ENCODE measurements at places on chromosomes 13 and 19.

DNA sequence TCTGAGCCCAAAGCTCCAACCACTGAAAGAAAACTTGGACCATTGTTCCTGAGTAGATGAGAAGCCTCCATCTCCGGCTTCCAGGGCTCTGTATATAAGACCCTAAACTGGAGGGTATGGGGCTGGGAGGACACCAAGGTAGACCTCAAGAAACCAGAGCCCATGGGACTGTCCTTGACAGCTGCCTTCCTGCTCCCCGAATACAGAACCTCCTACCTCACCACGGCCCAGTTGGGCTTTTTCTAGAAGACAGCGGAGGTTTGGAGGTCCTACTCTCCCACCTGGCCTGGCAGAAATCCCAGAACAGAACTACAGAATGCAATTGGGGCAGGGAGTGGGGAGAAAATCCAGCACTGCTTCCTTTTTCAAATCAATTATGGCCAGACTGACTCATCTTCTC is 177.3 kb upstream of the ZNF507 start:
- DNase-seq = no peak

DNA sequence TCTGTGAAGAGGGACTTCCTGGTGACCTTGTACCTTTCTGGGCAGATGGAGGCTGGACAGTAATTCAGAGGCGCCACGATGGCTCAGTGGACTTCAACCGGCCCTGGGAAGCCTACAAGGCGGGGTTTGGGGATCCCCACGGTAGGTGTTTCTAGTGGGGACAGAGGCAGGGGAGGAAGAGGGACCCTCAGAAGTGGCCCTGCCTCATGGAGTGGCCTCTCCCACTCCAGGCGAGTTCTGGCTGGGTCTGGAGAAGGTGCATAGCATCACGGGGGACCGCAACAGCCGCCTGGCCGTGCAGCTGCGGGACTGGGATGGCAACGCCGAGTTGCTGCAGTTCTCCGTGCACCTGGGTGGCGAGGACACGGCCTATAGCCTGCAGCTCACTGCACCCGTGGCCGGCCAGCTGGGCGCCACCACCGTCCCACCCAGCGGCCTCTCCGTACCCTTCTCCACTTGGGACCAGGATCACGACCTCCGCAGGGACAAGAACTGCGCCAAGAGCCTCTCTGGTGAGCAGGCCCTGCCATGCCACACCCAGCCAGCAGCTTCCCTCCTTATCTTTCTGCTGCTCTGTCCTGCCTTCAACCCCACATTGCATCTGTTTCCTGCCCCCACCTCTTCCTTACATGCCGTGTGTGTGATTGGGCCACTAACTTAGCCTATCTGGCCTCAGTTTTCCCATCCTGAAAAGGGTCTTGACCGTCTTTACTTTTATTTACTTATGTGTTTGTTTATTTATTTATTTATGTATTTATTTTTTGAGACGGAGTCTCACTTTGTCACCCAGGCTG is 7.3 kb downstream of the ANGPTL4 start:
- no peak for DNase-seq

- DNase-seq = no peak
Observed at GRCh38 chr19:33552191-33552927, 30.8 kb upstream of the PEPD start.

- no peak for DNase-seq
Observed at GRCh38 chr13:26910754-26911465, 150.3 kb upstream of the GPR12 start.

DNA sequence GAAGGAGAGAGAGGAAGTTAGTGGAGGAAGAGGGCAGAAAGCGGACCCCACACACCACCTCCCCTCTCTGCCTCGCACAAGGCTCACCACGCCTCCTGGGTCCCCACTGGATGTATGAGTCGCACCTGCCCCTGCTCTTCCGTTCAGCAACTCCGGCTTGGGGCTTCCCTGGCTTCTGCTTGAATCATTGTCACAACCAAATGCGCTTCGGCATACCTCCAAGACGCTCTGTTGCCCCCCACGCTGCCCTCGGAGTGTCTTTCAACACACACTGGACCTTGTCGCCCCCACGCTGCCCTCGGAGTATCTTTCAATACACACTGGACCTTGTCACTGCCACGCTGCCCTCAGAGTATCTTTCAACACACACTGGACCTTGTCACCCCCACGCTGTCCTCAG is 247.2 kb downstream of the TEX29 start:
- no peak for DNase-seq

DNA sequence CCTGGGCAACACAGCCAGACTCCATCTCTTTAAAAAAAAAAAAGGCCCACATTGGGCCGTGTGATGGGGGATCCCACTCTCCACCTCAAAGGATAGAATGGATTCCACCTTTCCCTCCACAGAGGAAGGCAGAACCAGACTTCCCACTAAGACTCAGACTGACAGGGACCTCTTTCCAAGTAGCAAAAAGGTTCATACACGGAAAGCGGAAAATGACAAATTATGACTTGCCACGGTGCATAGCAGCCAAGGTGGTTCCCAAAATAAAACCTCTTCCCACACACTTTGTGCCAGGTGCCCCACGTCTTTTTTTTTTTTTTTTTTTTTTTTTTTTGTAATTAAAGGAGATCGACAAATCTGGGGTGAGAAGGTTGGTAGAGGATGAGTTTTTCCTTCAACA is 14.4 kb upstream of the TTYH1 start:
- DNase-seq = no peak

DNA sequence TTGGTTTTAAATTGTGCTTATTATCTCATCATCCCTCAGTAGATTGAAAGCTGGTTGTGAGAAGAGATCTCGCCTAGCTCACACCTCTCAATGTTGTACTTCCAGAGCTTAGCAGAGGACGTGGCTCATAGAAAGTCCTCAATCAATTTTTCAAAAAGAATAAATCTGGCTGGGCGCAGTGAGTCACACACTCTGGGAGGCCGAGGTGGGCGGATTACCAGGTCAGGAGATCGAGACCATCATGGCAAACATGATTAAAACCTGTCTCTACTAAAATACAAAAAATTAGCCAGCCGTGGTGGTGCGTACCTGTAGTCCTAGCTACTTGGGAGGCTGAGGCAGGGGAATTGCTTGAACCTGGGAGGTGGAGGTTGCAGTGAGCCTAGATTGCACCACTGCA is 4.7 kb upstream of the ASF1B start:
- no peak for DNase-seq

- DNase-seq = no peak
Observed at GRCh38 chr19:22286151-22286810, at the start of gene ZNF729. ZNF729 (plus strand) TSS chr19:22286441; CDS start chr19:22286526, 85 bp downstream.

- DNase-seq = no peak
Observed at GRCh38 chr13:79560954-79561353, 80.0 kb downstream of the NDFIP2 start.

- no peak for DNase-seq
Observed at GRCh38 chr19:45645068-45645630, 6.0 kb upstream of the EML2 start.

DNA sequence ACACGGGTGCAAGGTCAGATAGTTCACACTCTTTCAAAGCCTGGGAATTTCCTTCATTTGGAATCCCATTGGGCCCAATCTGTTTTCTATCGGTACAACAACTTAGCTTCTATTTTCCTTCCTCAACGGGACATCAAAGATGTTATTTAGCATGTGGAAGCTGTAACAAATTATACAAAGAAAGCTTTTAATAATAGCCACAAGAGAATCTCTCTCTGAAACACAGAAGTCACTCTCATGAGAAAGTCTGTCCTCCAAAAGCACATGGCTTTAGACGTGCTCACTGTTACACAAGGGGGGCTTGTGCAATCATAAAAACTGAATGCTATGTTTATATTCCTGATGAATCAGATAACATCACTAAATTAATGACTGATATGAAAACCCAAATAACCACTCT is 28.9 kb upstream of the CYSLTR2 start:
- DNase-seq = no peak

GRCh38 chr13:113781571-113781970 is 22.5 kb downstream of the TMEM255B start:
- DNase-seq = no peak

- no peak for DNase-seq
Observed at GRCh38 chr19:21680671-21681070, 86.7 kb downstream of the ZNF100 start.

GRCh38 chr19:30891051-30891450 is 458.2 kb downstream of the TSHZ3 start:
- DNase-seq = no peak

DNA sequence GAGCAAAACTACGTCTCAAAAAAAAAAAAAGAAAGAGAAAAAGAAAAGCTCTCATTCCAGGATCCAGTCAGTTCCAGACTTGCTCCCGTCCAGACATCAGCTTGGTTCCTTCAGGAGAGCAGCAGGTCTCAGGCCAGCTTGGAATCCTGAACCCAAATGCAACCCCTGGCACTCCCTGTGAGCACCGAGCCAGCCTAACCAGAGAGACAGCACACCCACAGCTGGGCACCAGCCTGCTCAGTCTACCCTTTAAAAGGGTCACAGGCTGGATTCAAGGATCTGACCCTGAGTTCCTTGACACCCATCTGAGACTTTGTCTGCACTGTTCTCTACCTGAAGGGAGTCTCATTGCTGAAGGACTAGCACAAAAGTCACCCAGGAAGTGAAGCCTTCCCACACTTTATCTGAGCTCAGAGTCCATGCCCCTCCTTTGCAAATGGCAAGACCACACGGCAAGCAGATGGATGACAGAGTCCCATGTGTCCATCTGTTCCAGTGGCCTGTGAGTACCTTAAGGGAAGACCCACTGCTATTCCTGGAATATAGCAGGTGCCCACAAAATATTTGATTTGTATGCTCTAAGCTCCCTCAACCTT is 1.4 kb downstream of the PEPD start:
- no peak for DNase-seq

DNA sequence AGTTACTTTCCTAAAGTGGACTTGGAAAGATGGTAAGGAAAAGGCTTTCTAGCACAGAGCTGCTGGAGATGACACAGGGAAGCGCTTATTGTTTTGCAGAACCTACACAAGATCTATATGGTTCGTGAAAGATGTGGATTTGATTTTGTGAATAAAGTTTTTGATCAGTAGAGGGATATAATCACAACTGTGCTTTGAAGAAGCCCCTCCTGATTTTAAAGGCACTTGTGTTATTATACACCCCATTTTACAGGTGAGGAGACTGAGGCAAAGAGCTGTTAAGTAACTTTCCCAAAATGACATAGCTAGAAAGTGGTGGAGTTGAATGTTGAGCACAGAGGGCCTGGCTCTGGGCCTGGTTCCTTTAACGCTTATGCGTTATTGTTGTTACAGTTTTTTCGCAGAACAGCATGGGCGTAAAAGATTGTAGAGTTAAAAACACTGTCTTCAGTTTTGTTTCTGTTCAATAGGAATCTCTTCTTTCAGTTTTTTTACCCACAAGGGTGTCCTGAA is 1.4 kb downstream of the TDRD3 start:
- DNase-seq = no peak

DNA sequence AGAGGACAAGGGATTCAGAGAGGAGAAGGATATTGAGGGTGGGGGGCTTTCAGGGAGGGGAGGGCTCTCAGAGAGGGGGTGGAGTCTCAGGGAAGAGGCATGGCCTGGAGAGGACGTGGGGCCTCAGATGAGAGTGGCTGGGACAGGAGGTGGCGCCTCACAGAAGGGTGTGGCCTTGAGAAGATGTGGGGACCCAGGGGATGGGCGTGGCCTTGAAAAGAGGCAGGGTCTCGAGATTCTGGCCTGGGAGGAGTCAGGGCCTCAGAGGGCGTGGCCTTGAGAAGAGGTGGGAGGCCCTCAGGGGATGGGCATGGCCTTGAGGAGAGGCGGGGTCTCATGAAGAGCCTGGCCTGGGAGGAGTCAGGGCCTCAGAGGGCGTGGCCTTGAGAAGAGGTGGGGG is 23.7 kb upstream of the TNFSF14 start:
- DNase-seq = no peak

DNA sequence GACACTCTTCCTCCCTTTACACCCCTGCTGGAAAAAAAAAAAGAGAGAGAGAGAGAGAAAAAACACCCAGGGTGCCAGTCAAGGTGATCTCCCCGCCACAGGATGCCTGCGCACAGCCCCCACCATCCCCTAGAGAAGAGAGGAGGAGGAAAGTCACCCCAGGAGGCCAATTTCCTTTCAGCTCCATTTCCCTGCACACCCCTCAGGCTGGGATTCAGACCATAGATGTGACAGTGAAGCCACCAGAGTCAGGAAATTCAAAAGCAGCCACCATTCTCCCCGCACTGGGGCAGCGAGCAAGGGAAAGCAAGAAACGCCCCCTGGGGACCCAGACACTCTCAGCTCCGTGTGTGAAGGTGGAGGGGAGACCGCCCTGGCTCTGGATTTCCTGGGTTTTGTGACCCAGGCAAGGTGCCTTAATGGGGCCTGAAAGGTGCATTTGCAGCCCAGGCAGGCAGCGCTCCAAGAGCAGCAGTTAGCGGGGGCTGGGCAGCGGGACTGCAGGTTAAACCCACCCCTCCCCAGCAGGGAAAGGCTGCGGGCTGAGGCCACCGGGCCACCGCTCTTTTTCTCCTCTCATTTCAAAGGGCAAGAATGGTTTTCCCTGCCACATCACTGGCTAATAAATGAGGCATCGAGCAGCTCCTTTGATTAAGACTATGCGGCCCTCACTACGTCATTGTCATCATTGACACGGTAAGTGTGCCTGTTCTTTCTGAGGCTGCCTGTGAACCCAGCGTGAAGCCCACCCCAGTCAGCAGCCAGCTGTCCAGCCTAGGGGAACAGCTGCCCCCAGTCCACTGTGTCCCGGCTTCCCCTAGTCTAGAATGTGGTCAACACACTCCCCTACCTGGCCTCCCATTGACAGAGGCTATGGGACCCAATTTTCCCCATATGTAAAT is 83.8 kb upstream of the TM9SF2 start:
- DNase-seq = no peak

DNA sequence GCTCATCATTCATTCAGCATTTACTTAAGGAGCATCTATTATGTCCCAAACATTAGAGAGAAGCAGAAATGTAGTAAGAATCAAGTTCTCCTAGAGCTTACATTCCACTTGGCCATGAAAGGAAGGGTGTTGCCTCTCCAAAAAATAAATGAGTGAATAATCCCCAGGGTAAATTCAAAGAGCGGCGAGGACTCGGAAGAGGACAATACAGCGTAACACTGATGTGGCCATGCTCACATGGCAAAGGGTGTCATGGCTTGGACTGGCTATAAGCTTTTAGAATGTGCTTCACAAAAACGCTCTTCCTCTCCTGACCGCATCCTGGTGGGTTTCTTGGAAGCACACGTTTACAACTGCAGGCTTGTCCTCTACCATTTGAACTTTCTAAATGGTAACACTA is 290.2 kb downstream of the IRS2 start:
- DNase-seq = no peak

GRCh38 chr13:42484386-42484785 is 89.6 kb upstream of the TNFSF11 start:
- no peak for DNase-seq

- DNase-seq = no peak
Observed at GRCh38 chr13:108827646-108828045, 198.2 kb downstream of the MYO16 start.

All from NCI-H187 treated with DMSO at 0.1 percent for 48 hours (cell line).